ENCODE measurements at places on chromosomes 6 and 20.

DNA sequence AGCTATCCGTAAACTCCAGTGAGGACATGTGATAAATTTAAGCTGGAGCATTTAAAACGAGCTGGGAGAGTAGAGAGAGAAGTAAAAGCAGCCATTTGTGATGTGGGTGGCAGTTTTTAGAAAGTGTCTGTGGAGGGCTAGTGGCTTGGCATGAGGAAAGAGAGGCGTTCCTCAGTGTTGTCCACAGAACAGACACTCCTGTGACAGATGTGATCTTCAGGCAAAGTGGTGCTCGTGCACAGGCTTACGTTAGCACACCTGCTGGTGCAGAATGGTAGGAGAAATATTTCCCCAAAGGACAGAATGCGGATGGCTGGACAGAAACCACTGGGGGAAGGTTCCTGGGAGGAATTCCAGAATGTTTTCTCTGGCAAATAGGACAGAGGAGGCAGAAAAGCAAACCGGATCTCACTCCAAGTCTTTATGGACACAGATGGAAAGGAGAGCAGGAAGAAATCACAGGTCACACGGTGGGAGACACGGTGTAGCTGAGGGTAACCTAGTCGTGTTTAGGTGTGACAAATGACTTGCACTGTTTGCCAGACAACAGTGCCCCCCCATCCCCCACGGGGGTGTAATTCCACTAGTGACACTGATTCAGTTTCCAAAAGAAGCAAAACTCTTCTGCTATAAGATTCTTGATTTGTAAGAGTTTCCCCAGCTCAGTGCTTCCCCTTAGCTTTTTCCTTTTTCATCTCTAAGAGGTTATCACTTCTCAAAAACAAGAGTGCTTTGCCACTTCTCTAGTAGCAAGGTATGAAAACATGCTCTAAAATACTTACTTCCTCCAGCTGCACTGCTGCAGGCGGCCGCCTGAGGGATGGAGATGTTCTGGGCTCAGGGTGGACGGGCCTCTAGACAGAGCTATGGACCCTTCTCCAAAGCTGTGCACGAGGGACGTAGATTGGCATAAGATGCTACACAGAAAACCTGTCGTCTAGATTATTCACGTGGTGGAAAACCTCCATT, 293.2 kb downstream of the QKI start:
- no peak for DNase-seq

- DNase-seq: no peak
Observed at GRCh38 chr6:149218471-149218870, 99.0 kb upstream of the TAB2 start.

GRCh38 chr6:27755768-27756167, 156.4 kb downstream of the OR2B2 start:
- no peak for DNase-seq

DNA sequence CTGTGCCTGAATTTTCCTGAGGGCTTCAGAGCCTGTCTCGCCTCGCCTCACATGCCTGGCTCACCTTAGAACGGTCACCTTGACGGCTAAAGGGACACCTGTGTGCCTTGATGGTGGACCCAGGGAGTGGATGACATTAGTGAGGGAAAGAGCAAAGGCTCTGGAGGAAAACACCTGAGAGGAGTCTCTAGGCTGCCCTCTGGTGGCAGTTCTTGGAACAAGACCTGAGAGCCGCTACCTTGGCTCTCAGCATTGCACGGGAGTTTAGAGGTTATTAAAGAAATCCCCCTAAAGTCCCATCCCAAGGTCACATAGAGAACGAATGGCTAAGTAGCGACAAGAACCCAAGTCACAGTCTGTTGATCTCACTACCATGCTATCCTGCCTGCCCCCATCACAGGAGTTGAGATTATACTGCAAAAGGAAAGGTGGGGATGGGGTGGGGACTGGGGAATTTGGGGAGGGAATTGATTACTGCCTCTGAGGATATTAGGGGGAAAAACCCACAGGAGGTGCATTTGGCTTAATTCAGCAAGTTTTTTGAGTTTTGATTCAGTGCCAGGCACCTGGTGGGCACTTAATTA, 7.9 kb upstream of the CDSN start:
- no peak for DNase-seq

DNA sequence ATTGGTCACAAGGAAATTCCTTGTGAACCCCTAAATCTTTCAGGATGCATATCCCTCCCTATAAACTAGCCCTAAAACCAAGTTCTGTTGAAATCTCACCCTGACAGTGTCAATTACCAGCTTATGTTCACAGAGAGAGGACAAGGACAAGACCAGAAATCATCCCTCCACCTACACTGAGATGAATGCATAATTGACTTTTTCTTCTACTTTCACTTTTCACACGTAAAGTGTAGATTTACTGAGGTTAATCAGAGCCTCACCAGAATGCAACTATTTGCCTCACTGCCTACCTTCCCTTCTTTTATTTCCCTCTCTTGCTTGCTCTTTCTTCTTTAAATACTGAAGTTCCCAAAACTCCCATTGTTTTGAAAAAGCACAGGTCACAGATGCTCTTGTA, 15.3 kb upstream of the NKAIN2 start:
- no peak for DNase-seq

- DNase-seq: no peak
Observed at GRCh38 chr6:31768363-31769257, 6.2 kb downstream of the SAPCD1 start.

- DNase-seq: no peak
Observed at GRCh38 chr6:3031857-3032640, 32.4 kb downstream of the NQO2 start.

- DNase-seq: peak; percentile 20
Observed at GRCh38 chr6:151847064-151847463, 39.6 kb downstream of the ESR1 start.

GRCh38 chr20:5171790-5172164, 45.0 kb downstream of the CDS2 start:
- no peak for DNase-seq

DNA sequence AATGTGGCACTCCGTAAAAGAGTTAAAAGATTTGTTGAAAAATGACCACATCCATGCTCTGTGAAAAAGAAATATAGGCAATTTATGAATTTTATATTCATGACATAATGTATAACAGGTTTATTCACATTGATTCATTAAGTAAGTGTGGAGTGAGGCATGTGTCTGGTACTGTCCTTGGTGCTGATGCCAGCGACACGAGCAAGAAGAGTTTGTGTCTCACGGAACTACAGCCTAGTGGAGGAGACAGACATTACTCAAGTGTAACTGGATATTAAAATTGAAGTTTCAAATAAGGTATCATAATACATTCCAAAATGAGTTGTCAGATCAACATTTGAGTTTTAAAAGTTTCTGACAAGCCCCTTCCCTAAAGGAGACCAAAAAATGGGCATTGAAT, 158.2 kb upstream of the PRND start:
- DNase-seq: no peak

DNA sequence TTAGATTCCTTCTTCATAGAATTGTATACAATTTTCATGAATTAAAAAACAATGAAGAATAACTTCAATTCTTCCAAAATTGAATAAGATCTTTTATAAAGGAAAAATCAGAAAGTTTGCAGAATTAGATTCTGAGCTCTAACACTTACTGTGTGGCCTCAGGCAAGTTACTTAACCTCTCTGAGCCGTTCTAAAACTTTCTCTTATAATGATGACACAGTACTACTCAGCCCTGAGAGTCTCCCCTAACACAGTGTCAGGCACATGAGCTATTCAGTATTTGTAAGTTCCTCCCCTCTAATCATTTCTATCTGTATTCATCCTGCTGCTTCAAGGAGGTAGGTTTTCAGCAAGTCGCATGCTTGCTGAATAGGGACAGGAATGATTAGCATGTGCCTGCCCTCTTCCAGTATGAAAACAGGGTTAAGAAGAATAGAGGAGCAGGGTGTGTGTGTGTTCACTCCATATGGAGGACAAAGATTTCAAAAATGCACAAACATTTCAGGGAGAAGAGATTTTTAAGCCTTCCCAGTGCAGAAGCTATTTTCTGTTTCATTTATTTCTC, 11.4 kb downstream of the ID4 start:
- no peak for DNase-seq

DNA sequence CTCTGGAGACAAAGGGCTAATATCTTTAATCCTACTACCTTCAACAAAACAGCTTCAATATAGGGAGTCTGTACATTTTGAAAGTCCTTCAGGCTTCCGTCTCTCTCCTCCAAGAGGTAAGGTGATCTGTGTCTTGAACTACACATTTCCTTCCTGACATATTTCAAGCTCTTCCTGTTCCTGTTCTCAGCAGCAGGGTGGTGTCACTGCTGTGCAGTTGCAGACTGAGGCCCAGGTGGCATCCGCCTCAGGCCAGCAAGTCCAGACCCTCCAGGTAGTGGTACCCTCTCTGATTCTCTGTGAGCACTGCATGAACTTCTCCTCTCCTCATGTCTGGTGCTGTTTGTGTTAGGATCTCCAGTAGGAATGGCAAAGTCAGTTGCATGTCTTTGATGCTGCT, 7.8 kb downstream of the NFYA start:
- DNase-seq: no peak

GRCh38 chr6:4336778-4337442, 201.5 kb upstream of the ECI2 start:
- DNase-seq: no peak

GRCh38 chr6:56890683-56891429, 64.1 kb upstream of the BEND6 start:
- peak; percentile 55 for DNase-seq

- no peak for DNase-seq
Observed at GRCh38 chr6:2748183-2748582, 2.5 kb downstream of the MYLK4 start.

DNA sequence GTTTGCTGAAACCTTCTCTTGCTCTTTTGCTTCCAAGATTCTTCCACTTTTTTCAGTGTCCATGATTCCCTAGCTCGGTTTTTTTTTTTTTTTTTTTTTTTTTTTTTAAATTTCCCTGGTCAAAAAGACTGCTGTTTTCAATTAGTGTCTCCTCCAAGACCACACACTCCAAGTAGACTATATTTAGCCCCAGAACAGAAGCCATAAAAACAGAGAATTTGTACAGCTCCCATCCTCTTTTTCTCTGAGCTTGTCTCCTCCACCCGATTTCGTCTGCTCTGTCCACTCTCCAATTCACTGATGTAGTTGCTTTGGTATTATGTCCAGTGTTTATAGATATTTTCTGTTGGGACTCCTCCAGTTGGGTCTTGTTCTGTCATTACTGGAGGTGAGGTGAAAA, 37.6 kb downstream of the RSPH3 start:
- no peak for DNase-seq

GRCh38 chr20:47773371-47773786, 11.9 kb downstream of the SULF2 start:
- DNase-seq: no peak

GRCh38 chr20:18284805-18285533, 3.4 kb upstream of the ZNF133 start:
- no peak for DNase-seq

DNA sequence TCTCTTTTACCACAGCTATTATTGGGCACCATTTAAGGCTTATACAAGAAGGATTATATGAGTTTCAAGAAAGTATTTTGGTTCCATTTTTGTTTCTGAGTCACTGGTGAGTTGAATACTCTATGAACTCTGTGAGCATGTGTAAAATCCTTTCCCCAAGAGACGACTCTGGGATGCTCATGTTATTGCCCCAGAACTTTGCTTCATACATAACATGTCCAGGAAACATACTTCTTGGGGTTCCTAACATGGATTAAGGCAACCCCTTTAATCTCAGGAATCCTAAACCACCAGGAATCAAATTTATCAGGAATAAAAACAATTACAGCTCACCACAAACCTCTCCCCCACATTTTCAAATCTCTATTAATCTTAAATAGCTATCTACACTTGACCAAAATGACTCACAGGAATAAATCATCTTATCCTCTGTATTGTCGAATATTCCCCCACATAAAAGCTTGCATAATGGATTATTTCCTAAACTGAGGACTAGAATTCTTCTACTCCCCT, 117.5 kb upstream of the COL21A1 start:
- DNase-seq: no peak

DNA sequence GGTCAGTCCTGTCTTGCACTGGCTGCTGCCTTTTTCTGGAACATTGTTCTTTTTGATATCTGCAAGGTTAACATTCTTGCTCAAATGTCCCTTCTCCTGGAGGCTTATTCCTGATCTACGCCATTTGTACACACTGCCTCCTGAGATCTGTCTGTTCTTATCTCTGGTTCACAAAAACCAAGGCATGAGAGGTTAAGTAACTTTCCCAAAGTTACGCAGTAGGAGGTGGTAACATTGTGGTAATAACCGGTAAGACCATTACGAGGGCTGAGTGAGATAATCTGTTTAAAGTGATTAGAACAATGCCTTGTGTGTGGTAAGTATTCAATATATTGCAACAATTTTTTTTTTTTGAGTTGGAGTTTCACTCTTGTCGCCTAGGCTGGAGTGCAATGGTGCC, 132.1 kb downstream of the FNDC1 start:
- DNase-seq: no peak

DNA sequence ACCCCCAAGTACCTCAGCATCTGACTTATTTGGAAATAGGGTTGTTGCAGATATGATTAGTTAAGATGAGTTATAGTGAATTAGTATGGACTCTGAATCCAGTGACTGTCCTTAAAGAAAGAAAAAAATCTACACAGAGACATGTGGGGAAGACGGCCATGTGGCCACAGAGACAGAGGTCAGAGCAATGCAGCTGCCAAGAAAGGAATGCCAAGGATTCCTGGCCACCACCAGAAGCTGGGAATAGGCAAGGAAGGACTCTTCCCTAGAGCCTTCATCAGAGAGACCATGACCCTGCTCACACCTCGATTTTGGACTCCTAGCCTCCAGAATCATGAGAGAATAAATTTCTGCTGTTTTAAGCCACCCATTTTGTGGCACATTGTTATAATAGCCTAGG, 81.8 kb downstream of the FYN start:
- no peak for DNase-seq

DNA sequence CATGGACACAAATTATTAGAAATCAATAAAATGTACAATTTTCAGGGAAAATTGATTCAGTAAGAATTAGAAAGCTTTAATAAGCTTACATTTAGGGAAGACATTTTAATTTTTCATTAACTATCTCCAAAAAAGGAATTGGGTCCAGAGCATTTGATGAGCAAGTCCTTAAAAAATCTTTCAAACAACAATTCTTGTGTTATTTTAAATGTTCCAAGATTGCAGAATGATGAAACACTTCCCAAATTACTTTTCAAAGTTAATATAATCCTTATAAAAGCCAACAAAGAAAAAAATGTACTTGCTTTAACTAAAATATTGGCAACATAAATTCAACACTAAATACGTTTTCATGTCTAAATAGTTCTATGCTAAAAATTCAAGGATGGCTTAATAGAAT, 102.0 kb downstream of the ADAT2 start:
- DNase-seq: no peak

GRCh38 chr6:45326698-45327417, 1.3 kb upstream of the RUNX2 start:
- DNase-seq: no peak

GRCh38 chr20:53032046-53032445, 59.9 kb downstream of the TSHZ2 start:
- DNase-seq: no peak

GRCh38 chr6:80234401-80234800, 127.9 kb downstream of the BCKDHB start:
- DNase-seq: no peak

DNA sequence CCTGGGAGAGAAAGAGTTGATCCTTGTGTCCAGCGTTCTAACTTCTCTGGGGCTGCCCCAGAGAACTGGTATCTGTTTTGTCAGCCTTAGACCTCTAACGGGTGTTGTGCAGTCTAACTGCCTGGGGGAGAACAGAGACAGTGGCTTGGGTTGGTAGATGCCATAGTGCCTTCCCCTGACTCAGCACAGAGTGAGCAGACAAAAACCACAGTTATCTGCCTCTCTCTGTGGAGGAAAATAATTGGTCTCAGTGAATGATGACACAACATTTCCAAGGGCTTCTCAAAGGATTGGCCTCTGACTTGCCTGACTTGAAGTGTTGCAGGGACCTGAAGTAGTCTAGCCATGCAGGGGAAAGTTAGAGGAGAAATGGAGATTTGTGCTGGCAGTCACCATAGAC, 226.2 kb upstream of the MAN1A1 start:
- peak; percentile 20 for DNase-seq

All from foreskin melanocyte (primary cell).